NCI-H82 (cell line): ENCODE measurements at places on chromosomes 2 and 18.

DNA sequence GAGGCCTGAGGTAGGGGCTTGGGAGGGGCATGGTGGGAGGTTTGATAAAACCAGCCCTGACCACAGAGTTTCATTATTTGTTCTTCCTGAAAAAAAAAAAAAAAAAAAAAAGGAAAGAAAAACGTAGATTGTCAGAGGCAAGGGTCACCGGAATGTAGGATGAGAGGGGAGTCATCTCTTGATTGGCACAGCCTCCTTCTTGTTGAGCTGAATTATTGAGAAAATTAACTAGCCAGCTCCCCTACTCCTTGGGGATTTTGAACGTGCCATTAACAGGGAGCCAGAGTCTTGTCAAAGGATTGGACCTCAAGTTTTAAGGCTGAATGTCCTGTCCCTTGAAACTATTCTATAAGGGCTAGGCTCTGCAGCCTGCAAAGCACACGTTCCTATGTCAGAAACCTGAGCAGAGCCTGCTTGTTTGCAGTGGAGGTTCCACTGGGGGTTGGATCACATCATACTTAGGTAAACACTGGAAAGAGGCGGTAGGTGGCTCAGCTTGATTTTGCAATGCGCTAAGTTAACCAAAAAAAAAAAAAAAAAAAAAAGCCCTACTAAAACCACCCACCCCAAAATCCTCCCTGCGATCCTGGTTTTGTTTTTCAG, 2.3 kb downstream of the INHBB start:
- no peak for DNase-seq

DNA sequence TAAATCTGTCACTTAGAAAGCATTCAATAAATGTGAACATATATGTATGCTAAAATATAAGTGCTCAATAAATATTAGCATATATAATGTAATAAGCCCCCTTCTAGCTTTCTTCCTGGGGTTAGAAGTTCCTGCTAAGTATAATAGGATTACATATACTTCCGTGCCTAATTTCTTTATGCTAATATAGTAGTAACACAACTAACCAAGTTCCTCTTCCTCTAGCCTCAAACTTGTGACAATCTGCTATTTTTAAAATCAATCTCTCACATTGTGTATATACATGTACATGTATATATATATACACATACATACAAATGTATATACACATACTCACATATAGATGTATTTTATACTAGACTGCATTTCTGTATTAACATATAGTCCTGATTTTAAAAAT, 32.2 kb downstream of the TLK1 start:
- peak; percentile 28 for DNase-seq

GRCh38 chr2:182980115-182980514, 58.1 kb downstream of the NCKAP1 start:
- peak; percentile 68 for DNase-seq

DNA sequence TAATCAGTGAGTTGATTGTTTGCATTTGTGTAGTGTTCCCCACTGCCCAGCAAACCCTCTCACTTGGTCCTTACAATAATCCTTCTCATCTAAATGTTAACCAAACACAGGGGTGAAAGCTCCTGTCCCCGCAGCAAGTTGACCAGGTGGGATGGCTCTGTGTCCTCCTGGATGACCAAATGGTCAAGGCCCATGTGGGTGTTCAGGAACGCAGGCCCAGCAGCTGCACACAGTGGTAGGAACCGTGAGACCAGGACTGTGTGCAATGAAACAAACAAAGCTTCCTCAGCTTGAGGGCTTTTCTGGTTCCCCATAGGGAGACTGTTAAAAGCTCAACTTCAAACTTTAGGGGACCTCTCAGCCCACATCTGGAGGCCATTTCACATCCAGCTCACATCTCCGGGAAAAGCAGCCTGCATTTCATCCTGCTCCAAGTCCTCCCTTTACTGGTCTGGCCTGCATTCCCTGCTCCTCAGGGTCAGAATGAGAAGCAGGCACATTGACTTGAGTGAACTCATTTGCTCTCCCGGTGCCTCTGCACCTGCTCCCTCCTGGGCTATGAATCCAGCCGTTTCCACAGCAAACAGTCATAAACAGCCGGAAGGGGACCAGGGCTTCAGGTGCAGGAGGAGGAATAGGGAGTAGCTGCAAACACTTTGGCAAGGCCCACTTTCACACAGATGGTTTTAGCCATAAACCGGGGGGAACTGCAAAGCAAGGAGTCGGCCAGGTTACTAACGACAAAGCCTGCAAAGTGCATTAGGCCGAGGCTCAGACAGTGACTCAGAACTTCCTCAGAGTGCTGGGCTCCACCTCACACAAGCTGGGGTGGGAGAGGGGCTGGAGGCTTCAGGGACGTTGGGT, 144.7 kb downstream of the CAPN13 start:
- no peak for DNase-seq

DNA sequence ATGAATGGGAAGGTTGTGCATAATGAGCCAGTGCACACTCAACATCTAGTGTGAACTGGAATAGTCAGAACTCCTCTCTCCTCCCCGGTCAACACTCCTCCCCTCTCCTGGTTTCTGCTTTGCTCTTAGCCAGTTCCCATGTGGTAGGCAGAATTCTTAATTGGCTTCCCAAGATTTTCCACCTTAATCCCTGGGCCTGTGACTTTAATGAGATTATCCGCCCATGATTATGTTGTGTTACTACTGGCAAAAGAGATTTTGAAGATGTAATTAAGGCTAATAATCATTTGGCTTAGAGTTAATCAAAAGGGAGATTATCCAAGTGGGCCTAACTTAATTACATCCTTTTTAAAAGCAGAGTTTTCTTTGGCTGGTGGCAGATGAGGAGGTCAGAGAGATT, 34.2 kb upstream of the REV1 start:
- DNase-seq: peak; percentile 98

DNA sequence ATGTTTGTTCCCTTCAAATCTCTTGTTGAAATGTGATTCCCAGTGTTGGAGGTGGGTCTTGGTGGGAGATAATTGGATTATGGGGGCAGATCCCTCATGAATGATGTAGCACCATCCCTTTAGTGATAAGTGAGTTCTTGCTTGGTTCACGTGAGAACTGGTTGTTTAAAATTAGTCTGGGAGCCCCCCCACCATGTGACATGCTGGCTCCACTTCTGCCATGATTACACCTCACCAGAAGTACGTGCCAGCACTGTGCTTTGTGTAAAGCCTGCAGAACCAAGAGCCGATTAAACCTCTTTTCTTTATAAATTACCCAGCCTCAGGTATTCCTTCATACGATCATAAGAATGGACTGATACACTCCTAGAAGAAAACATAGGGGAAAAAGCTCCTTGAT, 10.1 kb downstream of the ABI2 start:
- peak; percentile 74 for DNase-seq

DNA sequence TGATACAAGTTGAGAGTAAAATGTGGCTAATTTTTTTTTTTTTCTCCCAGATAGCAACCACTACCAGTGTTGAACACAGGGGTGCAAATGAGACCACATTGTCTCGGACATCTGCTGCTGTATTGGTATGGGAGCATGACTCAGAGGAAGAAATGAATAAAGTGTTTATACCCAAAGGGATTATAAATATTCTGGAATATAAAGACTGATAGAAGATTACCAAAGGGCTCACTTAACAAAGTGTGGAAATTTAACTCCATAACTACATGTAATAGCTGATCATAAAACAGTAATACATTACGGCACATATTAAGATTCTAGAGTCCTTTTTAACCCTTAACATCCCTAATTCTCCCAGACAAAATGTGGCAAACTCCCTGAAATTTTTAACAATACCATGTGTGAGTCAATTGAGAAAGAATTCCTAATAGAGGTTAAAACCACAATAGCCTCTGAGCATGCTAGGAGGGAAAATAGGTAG, 1023.0 kb upstream of the ACVR2A start:
- DNase-seq: peak; percentile 59

DNA sequence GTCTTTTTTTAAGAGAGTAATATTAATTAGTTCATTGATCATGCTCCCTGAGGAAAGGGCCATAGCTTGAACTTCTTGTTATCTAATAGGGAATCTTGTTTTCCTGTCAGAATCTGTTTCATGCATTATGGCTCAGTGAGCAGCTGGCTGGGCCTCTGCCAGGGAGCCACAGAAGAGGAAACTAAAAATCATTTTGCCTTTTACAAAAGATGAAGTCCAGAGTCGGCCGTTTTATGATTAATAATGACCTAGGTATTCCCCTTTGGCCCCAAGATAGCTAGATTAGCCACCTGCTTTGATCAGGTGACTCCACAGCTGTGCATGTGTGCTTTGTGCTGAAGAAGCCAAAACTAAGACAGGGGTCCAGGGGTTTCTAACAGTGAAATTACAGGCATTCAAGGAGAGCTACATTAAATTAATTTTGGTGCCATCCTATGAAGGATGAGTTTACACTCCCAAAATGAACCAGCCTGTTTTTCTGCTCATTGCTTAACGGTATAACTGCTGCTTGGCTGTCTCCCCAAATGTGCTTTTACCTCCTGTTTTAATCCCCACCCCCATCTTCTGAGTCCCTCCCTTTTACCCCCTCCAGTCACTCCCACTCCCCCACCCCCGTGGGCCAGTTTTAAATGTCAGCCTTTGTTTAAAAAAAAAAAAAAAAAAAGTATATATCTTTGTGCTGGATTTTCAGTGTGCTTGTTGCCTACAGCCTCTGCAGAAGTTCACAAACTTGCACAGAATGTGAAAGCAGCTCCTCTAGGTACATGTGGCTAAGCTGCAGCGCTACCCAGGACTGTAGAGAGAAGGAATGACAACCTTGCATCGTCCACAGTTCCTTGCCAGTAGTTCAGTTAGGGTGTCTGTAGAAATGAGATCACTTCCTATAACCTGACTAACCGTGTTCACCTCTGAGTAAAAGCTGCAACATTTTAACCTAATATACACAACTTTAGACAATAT, 93.1 kb downstream of the CABLES1 start:
- DNase-seq: no peak

- no peak for DNase-seq
These were observed 21.3 kb downstream of the WDSUB1 start for GRCh38 chr2:159265171-159265576.

DNA sequence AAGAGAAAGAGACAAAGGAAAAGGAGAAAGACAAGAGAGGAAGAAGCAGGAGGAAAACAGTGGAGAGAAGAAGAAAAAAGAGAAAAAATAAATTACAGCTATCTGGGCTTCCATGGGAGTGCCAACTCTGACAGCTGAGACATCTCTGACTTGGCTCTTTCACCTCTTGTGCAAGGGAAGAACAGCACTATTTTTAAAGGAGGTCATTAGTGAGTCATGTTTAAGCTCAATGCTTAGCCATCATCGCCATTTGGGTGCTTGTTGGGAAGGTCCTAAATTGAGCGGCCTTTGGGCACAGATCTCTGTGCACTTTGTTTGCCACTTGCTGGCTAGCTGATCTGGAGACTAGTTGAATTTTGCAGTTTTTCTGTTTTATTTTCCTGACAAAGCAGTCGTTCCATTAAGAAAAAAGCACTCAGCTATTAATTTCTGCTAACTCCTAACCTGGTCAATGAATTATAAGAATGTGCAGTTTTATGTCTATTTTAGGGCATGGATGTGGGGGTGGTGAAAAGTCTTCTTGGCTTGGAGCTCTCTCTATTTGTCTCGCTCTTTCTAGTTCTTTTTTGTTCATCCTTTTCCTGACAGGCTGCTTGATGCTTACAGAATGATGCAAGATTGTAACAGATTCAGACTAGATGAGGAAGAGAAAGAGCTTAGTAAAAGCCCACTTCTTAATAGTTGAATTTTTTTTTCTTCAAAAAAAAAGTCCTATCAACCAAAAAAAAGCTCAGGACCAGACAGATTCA, 231.5 kb downstream of the SLC8A1 start:
- no peak for DNase-seq

GRCh38 chr2:118013221-118013723, 598 bp downstream of the CCDC93 start:
- peak; percentile 59 for DNase-seq

GRCh38 chr2:60094450-60094929, 459.0 kb downstream of the BCL11A start:
- DNase-seq: no peak

DNA sequence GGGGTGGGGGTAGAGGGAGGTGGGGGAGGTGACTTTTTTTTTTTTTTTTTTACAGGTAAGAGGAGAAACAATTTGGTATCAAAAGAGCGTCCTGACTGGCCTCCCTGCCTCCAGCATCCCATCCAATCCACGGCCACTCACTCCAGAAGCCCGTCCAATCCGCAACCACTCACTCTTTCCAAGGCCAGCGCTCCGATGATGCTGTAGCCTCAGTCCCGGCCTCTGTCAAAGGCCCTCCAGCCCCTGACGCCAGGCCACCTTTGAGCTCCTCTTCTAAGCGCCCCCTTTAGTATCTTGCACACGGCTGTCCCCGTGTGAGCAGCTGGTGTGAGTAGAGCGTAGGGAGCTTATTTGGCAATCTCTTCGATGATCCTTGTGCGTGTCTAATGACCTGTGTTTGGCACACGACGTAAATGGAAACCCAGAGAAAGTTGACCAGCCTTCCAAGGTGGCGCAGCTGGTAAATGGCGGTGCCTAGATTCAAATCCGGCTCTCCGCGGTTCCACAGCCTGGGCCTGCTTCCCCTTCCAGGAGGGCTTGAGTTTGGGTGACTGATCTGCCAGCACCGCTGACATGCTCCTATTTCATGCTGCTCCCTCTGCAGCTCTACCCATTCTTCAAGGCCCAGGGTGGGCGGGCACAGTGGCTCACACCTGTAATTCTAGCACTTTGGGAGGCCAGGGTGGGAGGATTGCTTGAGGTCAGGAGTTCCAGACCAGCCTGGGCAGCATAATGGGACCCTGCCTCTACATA, 23.8 kb upstream of the PXDN start:
- DNase-seq: no peak

DNA sequence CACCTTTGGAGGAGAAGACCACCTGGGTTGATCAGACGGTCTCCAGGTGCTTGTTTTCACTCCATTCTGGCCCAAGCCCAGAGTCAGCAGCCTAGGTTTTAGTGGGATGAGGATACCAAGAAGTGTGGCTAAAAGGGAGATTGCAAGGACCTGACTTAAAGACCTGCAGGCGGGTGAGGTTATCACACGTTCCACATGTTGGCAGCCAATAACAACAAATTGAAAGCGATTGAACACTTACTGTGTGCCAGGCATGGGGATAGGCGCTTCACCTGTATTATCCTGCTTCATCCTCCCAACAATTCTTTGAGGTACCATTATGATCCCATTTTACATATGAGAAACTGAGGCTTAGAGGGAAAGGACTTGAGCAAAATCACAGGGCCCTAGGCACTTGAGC, 5.0 kb downstream of the ARL4C start:
- no peak for DNase-seq

- no peak for DNase-seq
These were observed 61.9 kb upstream of the SLC39A10 start for GRCh38 chr2:195594919-195595694.

GRCh38 chr2:200993097-200993496, 29.6 kb upstream of the ORC2 start:
- DNase-seq: no peak

DNA sequence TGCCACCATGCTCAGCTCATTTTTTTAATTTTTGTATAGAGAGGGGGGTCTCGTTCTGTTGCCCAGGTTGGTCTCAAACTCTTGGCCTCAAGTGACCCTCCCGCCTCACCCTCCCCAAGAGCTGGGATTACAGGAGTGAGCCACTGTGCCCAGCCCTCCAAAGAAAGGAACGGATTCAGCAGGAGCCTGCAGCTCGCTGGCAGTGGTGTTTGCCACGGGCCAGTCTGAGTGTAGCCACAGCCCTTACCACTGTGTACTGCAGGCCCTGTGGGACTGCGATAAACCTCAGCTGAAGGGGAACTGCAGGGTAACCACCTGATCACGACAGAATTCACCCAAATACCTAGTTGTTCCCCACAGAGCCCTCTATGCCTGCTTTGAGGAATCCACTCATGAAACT, 6.8 kb downstream of the COPS9 start:
- no peak for DNase-seq

GRCh38 chr2:54208364-54209240, 47.4 kb downstream of the TSPYL6 start:
- DNase-seq: no peak
